ENCODE measurements at places on chromosomes 3 and 15.
A peak's percentile ranks its signal among the peaks of the same experiment; 100 is the strongest.

DNA sequence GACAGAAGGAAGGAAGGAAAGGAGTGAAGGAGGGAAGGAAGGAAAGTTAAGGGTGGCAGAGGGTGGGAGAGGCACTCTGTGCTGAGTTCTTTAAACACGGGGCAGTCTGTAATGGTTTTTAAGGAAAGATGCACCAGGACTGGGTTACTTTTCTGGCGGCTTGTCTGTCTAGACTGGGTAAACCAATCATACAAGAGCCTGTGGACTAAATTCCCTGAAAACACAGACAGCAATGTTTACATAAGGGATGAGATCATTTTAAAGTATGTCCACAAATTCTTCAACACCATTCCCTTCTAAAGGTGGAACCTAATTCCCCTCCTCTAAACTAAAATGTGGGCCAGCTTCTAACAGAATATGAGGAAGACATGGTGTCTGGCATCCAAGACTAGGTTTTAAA lies 235.5 kb upstream of the IGF1R start:
- DNase-seq, result no peak

GRCh38 chr3:167437428-167438139 lies 36.3 kb downstream of the SERPINI2 start:
- DNase-seq, result no peak

GRCh38 chr3:101633186-101633585 lies 43.7 kb downstream of the ZBTB11 start:
- DNase-seq, result no peak

DNA sequence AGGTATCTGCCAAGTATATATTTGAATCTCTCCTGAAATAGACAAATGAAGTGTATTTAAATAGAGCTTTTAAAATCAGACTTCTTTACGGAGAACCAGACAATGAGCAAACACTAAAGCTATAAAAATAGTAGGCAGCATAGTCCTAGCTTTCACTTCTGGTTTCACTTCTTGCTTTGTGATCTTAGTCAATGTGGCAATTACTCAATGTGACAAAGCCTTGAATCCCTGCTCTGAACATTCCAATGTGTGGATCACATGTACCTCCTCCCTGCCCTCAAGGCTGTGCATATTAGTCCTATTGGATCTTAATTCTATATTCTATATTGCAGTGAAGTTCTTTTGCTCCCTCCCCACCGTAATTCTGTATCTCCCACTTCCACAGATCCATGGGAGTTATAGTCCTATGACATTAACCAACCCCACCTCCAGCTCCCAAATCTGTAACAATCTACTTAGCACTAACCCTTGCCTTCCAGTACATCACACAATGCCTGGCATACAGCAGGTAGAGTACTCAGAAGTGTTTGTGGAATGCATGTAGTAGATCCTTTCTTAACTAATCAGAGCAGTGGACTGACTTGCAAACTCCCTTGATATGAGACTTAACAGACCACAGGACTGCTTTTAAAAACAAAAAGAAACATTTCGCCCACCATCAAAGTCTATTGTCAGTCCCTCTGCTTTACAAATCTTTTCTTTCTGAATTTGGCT lies 24.3 kb upstream of the CP start:
- no peak for DNase-seq

DNA sequence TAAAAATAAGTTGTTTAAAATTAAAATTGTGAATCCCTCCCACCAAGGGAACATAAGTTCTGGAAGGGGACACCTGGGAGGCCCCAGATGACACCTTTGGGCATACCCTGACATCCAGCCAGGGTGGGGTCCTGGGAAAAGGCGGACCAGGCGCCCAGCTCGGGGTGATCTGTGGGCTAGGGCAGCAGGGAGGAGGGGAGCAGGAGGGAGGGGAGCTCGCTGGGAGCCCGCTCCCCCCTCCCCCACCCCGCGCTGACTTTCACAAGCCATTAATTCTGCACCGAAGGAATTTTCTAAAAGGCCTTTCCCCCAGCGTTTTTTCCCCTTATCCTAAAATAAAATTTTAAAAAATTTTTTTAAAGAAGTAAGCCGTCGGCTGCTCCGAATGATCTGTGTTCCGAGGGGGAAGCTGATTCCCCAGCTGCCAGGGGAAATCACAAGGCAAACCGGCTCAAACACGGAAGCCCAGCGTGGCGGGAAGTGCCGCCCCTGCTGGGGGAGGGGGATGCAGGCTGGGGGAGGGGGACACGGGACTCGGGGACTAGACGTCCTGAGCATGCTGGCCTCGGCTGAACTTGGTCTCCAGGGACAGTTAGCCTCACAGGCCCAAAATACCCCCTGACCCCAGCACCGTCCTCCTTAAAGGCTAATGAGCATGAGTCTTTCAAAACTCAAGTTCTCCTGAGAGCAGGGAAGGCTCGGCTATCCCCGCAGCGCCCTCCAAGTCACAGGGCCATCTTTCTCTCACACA lies 13.9 kb downstream of the PLXND1 start:
- no peak for DNase-seq

- DNase-seq, result no peak
Observed at GRCh38 chr3:68206524-68207117, 552.2 kb upstream of the SUCLG2 start.

DNA sequence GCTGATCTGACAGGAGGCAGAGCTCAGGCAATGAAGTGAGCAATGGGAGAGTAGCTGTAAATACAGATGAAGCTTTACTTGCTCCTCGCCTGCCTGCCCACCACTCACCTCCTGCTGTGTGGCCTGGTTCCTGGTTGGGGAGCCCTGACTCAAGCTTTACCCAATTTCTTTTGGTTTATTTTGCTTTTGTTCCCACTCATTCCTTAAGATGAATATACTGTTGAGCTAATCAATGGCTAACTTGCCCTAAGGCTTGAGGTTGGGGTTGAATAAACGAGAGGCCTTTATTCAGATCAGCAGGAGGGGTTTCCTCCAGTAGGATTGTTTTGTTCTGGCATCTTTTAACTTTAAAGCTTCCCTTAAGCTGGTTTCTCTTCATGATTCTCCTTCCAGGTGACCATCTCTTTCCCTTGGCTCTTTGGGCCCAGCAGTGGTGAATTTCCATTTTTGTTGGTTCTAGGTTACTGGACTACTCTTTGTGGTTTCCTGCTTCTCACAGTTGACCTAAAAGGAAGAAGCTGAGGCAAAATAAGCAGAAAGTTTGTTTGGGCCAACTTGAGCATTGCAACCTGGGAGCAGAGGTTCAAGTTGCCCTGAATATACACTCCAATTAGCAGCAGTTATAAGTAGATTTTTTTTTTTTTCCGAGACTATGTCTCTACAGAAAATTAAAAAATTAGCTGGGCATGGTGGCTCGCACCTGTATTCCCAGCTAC lies 44.4 kb downstream of the STARD9 start:
- DNase-seq, result no peak

DNA sequence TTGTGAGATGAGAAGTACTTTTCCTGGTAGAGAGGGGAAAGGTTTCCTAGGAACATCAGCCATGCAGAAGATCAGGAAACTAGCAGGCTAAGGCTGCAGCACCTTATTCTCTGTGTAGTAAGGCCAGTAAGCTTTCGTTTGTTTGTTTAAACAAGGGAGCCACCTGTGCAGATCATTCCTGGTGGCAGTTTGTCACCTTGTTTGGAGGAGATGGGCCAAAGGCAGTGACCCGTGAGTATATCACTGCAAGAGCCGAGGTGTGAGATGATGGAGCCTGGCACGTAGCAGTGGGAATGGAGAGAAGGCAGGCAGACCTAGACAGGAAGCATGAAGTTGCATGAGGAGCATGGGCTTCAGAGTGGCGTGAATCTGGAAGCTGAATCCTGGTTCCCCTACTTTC lies 19.6 kb downstream of the ATG7 start:
- no peak for DNase-seq

GRCh38 chr15:68479870-68480269 lies 47.9 kb upstream of the ITGA11 start:
- no peak for DNase-seq

- no peak for DNase-seq
Observed at GRCh38 chr3:182596676-182597410, 196.5 kb upstream of the ATP11B start.

DNA sequence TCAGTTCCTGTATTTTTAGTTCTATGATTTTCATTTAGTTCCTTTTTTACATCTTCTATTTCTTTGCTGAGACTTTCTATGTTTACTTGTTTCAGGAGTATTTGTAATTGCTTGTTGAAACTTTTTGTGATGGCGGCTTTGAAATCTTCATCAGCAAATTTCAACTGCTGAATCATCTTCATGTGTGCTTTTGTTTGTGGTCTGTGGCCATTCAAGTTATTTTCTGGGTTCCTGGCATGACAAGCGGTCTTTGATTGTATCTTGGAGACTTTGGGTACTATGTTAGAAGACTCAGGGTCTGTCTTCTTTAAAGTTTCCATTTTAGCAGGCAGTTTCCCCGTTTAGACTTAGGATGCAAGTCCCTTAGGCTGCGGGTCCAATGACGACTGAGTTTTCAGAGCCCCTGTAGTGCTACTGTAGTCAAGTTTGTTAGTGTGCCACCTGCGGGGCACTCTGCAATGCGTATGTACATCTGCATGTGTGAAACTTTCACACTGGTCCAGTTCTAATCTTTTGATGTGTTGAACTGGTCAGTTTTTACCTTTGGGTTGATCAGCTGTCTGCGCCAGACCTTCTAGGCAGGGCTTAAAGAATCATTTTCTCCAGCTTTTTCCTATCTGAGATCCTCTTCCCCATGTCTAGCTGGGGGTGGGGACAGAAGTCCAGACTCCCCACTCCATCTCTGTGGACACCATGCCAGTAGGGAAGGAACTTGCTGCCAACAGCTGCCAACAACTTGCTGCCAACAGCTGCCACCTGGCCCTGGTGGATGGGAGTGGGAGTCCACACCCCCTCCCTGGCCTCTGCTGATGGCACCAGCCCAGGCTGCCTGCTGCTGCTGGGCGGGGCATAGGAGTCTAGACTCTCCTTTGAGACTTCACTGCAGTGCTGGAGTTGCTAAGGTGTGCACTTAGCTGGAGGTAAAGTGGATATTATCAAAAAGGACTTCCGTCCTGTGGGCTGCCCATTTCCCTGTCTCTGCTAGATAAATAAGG lies 190.9 kb downstream of the TJP1 start:
- DNase-seq, result peak; percentile 47

DNA sequence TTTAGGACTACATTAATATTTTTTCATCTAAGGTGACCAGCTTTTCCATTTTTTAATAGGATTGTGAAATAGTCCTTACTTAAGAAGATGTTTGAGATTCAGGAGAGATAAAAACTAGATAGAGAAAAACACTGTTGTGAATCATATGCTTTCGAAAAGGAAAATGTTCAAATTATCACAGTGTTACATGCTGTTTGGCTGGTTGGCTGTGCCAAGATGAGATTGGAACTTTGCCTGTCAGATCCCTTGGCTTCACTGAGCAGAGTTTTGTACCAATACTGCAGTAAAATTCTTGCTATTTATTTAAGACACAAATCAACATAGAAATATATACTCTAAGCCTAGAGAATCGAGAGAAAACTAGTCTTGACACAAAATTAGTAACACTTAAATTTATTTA lies 117.2 kb downstream of the OXSM start:
- no peak for DNase-seq

GRCh38 chr3:78855190-78855589 lies 912.6 kb downstream of the ROBO1 start:
- DNase-seq, result no peak

DNA sequence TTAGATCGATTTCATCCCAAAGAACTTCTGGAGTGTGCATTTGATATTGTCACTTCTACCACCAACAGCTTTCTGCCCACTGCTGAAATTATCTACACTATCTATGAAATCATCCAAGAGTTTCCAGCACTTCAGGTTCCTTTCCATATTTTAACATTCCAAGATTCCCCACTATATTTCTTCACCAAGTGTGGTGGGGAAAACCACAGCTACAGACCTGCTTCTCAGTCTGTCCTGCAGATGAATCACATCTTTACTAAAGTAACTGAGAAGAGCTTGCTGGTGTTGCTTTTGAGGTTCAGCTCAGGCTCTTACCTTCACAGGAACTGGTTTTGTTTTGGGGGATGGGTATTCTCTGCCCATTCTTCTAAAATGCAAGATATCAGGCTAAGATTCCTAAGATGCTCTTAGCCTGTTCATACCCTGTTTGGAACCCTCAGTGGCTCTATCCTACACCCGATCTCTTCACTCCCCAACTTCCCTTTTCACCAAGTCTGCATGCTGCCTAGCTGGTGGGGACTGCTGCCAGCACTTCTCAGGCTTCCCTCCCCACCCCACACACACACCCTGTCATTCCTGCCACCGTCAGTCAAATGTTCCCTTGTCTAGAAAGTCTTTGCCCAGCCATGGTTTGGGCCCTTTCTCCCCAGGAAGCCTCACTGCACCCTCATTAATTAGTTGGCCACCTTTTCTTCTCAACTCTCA lies 30.8 kb downstream of the SRP14 start:
- no peak for DNase-seq

DNA sequence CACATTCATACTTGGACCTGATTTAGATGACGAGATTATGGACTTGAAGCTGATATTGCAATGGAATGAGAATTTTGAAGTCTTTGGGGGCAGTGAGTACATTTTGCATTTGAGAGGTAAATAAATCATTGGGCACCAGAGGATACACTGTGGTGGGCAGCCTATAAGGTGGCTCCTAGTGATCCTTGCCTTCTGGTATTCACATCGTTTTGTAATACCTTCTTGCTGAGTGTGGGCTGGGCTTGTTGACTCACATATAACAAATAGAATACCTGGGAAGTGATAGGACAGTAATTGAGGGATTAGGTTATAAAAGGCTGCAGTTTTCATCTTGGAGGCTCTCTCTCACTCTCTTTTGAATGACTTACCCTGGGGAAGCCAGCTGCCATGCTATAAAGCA lies 605.5 kb upstream of the KCNMB2 start:
- DNase-seq, result no peak

- no peak for DNase-seq
Observed at GRCh38 chr3:14898929-14899328, 48.5 kb upstream of the NR2C2 start.

DNA sequence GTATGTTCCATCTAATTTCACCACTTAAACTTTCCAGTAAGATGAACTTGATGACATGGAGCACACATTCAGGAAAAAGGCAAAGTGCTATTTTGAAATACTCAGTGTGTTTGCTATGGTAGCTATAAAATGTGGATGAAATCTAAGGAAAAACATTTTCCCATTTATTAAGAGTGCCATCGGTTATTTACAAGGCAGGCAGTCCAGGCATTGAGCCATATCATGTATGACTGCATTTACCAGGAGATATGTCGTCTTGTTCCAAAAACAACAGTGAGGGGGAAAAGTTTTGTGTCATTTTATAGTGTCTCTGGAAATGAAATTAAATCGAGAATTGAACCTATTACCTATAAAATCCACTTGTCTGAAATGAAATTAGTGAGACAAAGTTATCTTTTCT lies 13.7 kb downstream of the ANXA2 start:
- DNase-seq, result no peak
